HFF-Myc (cell line): ENCODE measurements at places on chromosomes 7 and 10.

- no peak for DNase-seq
Measured at GRCh38 chr10:33241351-33241750, 93.1 kb downstream of the NRP1 start.

DNA sequence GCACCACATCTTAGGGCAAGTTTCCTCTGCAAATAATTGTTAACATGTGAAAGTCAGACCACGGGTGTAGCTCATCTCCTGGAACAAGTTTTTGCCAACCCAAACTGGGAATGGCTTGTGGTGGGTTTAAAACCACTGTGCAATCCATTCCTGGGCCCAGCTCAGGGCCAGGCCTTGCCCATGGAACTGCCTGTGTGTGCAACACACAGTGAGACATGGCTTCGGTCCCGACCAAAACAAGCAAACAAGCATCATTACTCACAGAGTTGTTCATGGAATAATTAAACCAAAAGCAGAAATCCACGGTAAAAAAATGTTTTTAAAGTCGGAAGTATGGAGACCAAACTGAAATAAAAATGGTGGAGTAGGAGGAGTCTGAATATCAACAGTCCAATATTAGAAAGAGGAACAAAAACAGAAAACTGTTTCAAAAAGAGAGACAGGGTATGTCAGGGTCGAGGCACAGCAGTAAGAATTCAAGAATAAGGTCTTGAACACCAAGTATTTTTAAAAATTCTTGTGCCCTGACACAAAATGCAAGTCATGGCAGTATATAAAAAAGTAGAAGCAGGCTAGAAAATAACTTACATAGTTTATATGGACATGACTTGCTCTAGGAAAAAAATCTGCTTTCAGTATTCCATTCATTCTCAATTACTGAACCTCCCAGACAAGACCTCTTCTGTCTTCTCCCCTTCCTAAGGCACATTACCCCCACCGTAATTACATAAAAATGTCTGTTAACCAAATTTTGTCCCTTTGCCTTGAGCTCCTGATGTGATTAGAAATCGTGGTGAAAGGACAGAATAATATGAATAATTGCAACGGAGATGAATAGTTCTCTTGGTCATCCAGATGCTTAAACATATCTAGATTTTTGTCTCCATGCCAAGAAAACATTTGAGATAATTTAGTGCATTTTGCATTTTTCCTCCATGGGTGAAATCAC lies 88.4 kb downstream of the FAS start:
- no peak for DNase-seq

DNA sequence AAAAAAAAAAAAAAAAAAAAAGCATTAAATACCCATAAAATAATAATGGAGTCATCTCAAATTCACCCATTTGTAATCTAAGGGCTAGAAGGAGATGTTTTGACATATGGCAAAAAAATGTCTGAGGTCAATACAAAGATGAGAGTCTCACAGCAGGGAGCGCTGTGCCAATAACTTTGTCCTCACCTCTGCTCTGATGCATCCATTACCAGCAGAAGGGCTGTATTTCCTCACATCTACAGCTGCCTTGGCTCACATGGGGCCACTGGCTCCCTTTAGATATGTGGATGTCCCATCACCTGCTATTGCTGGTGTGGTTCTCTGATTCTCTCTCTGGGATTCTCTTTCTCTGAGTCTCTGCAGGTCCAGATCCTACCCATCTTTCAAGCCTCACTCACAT lies 90.3 kb upstream of the FAM133B start:
- no peak for DNase-seq

DNA sequence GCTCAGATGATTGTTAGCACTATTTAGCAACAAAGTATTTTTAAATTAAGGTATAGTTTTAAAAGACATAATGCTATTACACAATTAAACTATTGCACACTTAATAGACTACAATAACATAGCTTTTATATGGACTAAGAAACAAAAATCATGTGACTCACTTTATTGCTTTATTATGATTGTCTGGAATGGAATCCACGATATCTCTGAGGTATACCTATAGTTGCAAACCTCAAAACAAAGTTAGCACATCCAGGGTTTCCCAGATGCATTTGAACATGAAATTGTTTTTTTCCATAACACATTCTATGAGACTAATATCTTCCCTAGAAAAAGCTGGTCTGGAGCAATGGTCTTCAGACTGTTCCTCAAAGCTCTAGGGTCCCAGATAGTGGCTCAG lies 18.3 kb upstream of the RPEL1 start:
- DNase-seq, result no peak

DNA sequence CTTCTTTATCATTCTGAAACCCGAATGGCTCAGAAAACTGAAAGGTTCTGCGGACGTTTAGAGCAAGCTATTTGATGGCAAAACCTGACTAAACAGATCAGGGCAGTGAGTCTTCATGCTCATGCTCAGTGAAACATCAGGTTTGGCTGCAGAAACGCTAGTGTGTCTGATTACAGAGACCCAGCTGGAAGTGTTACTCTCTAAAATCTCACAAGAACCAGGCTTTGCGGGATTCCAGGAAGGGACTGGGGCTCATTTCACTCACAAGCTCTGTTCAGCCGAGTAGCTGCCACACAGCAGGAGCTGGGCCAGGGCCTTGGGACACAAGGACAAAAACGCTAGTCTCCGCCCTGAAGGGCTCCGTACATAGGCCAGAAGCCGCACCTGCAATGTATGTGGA lies 2.9 kb downstream of the PITRM1 start:
- no peak for DNase-seq

DNA sequence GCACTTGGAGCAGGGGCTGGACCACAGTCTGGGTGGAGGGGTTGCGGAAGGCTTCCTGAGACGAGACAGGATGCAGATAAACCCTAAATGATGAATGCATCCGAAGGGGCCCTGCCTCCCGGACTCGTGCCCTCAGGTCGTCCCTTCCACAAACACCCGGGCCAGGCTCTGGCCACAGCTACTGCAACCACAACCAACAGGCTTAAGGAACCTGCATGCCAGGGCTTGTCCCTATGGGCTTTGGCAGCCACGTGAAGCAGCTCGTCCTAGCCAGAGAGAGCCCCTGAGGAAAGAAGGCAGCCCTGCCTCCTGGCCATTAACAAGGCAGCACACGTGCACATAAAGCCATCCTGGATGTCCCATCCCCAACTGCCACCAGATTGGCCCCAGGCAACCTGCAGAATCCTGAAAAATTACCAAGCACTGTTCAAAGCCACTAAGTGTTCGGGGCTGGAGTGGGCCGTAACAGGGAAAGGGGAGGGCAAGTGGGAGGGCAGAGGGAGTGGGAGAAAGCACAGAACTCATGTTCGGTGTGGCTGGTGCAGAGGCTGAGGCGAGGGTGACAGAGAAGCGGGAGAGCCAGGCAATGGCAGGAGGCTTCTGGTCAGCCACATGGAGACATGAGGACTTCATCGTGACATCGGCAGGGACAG lies 62.7 kb downstream of the MAD1L1 start:
- DNase-seq, result no peak

DNA sequence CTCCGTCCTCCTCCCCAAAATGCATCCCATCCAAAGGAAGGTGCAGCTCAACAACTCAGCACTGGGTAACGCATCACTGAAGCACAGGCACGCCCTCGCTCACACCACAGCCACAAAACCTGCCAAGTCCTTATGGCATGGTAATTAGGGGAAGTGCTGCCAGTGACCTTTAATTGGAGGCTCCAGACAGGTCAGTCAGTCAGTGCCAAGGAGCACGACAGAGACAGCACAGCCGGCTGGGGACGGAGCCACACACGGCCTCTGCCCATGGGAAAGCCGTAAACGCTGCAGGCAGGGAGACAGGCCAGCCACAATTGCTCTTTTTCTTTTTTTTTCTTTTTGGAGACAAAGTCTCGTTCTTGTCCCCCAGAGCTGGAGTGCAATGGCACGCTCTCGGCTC lies 146.5 kb downstream of the MAD1L1 start:
- no peak for DNase-seq

DNA sequence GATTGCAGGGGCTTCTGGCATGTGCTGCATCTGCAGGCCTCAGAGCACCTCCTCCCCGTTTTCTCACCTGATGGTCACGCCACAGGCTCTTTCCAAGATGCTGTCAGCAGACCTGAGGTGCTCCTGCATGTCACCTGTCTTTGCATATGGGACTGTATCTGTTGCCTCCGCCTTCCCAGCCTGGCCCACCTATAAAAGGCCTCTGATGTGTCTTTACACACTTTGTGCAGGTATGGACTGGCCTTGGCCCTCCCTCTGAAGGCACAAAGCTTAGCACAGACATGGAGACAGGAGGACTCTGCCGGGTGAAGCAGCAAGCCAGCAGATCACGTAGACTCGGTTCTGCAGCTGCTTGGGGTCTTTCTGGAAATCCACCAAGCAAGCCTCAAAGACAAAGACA lies 220.9 kb upstream of the PPP2R2D start:
- no peak for DNase-seq

DNA sequence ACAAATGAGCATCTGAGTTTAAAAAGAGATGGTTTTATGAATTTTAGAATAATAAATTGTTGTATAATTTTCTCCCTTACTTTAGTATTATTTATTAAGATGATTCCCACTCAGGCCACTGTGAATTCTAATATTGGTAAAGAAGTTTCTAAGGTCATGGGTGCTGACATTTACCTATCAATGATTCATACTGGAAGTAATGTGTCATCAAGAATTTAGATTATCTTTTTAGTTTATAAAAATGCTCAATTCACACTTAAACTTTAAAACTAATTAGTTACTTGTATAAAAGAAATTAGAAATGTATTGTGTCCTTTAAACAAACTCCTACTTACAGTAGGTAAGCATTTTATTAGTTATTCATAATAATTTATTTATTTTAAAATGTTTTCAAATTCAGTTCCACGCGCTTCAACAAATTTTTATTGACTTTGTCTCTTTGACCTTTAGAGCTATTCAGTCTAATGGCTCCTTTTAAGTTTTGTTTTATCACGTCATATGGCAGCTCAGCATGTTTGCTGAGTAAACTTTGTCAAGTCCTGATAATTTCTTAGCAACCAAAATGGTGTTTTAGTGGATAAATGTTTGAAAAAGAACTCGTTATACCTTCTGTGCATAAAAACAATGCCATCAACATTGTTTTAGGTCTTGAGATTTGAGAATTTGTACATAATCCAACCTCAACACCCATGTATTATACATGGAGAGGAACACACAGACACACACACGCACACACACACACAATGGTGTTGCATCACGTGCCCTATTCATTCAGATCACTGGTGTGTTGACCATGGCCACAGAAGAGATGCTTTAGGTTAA lies 15.1 kb upstream of the MRC1 start:
- DNase-seq, result no peak
